Large intestine (tissue), 12 donors: ENCODE measurements at places on chromosomes 1 and 21. TPM values are rescaled to one million over a fixed set of nuclear protein-coding genes. Genes with fewer than 3 reads are reported as not detected.

GRCh38 chr1:209409780-209410179 is 173.7 kb upstream of the CAMK1G start:
- no peak for DNase-seq
- H3K36me3 ChIP-seq: no peaks in the 10 kb centered on the region
- no peak overlapping the region for H3K27ac ChIP-seq

DNA sequence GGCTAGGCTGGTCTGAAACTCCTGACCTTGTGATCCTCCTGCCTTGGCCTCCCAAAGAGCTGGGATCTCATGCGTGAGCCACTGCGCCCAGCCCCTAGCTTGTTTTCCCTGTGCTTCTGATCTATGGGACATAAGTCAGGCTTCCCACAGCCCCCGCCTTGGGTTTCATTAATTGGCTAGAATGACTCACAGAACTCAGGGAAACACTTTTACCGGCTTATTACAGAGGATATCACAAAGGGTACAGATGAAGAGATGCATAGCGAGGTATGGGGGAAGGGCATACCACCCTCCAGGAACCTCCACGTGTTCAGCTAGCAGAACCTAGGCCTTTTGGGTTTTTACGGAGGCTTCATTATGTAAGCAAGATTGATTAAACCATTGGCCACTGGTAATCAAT is 1.5 kb upstream of the MAP1LC3C start:
- DNase-seq: no peak
- peaks cover 5% of the 10 kb centered on the region for H3K4me1 ChIP-seq
- no peaks in the 10 kb centered on the region for H3K27me3 ChIP-seq
- no peaks in the 10 kb centered on the region for H3K36me3 ChIP-seq

SPRR5 gene
- polyA plus RNA-seq: not detected

LHX8 gene
- polyA plus RNA-seq: not detected

NOC2L gene
- 49.2 TPM for polyA plus RNA-seq

UMODL1 gene
- polyA plus RNA-seq: 0.67 TPM

- H3K36me3 ChIP-seq: no peaks in the 10 kb centered on the region
- H3K4me1 ChIP-seq: no peaks in the 10 kb centered on the region
- H3K4me3 ChIP-seq: no peak overlapping the region
- peak; percentile 30 for DNase-seq
Observed at GRCh38 chr21:45592208-45592619, 50.0 kb upstream of the SLC19A1 start.

HENMT1 gene
- polyA plus RNA-seq: 9.5 TPM

DNA sequence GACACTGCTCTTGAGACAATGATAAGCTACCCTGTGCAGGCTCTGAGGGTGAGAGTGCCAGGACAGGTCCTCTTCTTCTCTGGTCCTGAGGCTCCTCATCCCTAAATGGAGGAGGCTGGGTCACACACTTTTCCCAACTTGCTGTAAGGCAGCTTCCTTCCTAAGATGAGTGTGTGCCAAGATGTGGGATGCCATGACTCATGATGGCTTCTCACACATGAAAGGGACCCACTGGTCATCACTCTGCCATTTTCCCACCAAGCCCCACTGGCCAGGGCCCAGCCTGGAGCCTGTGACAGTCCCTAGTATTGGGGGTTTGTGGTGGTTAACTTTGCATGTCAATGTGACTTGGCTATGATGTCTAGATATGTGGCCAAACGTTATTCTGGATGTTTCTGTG is 54.4 kb downstream of the CNIH3 start:
- DNase-seq: no peak
- no peaks in the 10 kb centered on the region for H3K36me3 ChIP-seq
- H3K27ac ChIP-seq: no peak overlapping the region

GOLT1A gene
- 113 TPM for polyA plus RNA-seq
